Activated CD8-positive, alpha-beta memory T cell treated with anti-CD3 and anti-CD28 coated beads for 24 hours (primary cell): ENCODE measurements at places on chromosomes 6 and 20.

DNA sequence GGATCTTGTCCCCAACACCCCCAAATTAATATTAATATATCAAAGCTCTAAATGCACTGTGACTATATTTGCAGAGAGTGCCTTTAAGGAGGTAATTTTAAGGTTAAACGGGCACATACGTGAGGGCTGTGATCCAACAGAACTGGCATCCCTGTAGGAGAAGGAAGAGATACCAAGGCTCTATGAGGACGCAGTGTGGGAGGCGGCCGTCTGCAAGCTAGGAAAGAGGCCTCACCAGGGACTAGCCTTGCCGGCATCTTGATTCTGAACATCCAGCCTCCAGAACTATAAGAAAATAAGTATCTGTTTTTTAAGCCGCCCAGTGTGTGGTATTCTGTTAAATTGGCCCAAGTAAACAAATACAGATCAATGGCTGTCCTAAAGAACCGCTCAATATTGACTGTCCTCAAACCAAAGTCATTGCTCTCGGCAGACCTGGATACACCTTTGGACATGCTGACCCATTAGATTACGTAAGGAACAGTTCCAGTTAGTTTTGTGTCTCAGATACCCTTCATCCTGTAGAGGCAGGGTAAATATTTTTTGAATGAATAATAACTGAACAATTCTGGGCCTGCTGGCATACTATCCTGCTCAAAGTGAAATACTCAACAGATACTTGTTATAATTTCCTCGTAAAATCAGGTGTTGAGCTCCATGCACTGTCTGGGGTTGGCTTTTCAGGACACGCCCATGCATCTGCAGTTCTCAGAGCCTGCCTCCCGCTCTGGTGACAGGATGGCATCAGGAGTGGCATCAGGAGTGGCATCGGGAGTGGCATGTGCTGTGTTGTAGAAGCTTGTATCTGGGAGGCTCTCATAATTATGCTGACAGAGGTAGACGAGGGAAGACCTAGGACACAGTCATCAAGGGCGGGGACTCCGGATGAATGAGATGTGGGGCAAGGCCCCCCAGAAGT, 6.3 kb downstream of the PRR18 start:
- DNase-seq: peak; percentile 17

DNA sequence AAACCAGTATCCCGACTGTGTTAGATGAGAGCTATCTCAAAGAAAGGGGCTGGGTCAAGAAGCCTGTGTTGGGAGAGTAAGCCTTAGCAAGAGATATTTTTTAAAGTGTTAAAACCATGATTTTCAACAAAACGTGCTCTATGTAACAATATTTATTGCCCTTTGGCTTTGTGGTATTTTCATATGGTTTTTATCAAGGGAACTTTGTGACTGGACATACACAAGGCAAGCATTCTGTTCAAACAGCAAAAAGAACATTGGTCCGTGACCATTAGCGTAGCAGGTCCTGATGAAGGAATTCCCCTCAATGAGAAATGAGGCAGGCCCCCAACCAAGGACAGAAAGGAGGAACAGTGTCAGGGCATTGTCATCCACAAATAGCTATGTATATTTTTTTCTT, 222.6 kb downstream of the MYLK4 start:
- no peak for DNase-seq

DNA sequence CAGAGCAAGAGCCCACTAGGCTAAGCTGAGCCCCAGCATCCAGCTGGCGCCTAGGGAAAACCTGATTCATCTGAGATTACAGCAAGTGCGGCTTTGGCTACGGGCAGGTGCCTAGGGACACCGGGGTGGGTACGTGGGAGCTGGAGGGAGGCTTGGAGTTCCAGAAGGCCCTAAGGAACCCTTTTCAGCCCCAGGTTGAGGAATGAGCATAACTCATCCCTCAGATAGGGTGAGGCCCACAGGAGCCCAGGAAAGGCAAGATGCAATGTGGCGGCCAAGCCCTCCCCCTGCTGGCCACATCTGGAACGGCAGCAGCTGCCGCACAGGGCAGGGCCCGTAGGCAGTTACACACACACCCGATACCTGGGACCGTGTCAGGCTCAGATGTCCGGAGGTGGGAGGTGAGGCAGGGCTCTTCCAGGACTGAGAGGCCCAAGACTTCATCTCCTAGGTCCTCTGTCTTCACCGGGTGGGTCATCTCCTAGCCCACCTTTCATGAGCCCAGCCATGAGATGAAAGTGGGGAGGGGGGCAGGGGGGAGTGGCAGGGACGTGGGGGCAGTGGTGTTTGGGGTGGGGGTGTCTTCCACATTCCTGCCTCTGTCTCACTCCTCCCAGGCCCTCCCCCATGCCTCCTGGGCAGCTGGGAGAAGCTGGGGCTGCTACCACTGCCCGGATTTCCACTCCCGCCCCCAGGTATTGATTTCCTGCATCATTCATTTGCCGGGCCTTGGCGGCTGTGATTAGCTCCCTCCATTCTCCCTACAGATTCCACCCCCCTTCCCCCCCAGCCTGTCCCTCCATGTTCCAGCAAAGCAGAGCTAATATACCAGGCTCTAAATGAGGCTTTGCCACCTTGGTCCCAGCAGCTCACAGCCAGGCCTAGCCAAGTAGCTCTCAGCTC, 5.5 kb downstream of the MDGA1 start:
- peak; percentile 94 for DNase-seq

DNA sequence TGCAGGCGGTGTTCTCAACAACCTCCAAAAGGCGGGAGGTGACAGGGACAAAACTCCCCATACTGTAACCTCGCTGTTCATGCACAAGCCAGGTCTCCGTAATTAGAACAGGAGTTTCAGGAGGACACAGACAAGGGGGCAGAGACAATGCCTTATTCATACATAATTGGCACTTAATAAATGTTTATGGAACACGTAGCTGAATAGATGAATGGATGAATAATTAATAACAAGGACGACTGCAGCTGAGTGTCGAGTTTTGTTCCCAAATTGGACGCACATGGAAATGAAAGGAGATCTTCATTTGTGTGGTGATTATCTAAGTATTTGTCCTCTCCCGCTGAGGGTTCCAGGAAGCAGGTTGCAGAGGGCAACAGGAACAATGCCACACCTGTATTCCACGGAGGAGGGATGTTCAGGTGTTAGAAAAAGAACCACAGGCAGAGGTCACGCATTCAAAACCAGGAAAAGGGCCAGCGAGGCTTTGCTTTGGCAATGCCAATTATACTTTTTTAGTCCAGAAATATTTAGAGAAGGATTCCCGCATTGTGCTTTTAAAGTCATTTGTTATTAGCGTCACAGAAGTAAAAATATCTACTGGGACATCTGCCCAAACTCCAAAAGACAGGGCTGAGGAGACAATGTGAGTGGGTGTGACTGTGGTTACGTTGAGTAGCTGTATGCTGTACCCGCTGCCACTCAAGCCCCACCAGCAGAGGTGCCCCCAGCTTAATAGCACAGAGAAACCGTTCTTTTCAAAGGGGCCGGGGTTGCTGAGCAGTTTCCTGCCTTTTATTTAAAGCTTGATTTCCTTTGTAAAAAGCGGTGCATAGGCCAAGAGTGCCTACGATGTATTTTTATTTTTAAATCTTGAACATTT, 123.3 kb downstream of the PXDC1 start:
- peak; percentile 54 for DNase-seq

GRCh38 chr6:73738367-73739028, 42.5 kb downstream of the CD109 start:
- no peak for DNase-seq

DNA sequence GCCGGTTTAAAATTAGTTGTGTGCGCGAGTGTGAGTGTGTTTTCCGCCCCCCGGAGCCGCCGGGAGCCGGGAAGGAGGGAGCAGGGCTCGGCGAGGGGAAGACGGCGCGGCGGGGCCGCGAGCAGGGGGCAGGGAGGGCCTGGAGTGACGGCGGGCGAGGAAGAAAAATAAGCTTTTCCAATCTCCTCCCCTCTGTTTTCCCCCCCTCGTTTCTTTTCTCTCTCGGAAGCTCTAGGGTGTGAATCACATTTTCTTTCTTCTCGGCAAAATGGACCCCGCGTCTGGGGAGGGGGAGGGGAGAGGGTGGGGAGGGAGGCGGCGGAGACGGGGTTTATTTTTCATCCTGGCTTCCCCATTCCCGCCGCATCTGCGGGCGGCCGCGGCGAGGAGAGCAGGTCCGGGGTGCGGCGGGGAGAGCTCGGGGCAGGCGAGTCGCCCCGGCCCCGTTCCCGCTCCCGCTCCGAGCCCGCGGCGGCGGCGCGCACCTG, 881 bp downstream of the BICRAL start:
- DNase-seq: peak; percentile 90

DNA sequence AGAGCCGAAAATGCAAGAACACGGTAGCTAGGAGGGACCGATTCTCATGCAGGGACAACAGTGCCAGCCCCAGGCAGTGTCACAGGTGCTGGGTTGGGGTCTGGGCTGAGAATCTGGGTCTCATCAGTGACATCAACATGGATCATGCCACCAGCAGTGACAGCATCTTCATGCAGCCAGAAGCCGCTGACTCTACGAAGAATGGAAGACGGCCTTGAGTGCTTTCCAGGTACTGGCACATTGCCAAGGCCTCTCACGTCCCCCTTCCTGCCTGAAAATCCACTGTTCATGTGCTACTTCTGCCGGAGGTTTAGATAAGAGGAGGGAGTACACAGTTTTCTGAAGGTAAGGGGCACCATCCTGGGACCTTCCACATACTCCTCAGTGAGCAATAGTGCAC, 141.1 kb upstream of the FOXQ1 start:
- DNase-seq: no peak

DNA sequence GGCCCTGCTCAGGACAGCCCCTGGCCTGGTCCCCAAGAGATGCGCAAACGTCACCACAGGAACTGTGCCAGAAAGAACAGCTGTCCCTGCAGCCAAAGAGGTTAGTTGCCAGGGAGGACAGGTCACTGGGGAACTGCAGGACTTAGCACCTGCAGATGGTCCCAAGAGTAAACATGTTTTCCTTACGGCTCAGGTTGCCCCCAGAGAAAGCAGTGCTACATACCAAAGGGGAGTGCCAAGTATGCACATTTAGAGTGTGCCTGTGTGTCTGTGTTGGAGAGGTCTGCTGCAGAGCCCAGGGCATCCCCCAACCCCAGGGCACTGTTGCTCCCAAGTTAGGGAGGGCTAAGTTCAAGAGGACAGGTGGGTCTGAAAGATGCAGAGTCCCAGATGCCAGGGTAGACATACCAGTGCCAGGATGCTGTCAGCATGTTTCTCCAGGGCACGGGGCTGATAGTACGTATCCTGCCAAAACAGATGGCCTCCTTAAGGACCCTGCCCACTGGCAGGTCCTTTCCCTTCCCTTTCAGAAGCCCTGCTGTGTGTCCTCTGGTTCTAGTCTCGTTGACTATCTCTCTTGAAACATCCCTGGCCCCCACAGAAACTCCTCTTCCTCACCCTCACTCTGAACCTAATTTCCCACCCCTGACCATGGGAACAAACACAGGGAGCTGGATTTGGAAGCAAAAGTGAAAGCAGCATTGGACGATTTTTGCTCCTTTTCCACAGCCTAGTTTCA, 1.3 kb downstream of the ABHD16A start:
- DNase-seq: no peak

DNA sequence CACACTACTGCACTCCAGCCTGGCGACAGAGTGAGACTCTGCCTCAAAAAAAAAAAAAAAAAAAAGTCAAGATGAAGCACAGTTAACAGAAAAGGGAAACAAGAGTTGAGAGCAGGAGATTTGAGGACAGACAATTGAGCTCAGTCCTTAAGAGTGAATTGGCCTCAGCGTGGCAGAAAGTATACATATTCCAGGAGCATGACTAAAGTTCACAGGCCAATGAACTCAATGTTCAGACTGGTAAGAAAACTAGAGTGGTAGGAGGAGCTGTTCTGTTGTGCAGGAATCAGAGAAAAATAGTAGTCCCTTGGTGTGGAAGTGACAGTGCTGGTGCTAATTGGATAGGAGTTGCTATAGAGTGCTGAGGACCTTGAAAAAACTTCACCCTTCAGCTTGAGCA, 60.0 kb downstream of the NRN1 start:
- no peak for DNase-seq

GRCh38 chr20:44282192-44282591, 28.8 kb downstream of the FITM2 start:
- DNase-seq: no peak
